Stimulated activated CD8-positive, alpha-beta memory T cell treated with anti-CD3 and anti-CD28 coated beads, Interleukin-4, amount 100 ng/mL, for 4 hours (primary cell): ENCODE measurements at places on chromosomes 6 and 20.

GRCh38 chr6:166683477-166683876 lies 56.4 kb upstream of the RPS6KA2 start:
- no peak for DNase-seq

DNA sequence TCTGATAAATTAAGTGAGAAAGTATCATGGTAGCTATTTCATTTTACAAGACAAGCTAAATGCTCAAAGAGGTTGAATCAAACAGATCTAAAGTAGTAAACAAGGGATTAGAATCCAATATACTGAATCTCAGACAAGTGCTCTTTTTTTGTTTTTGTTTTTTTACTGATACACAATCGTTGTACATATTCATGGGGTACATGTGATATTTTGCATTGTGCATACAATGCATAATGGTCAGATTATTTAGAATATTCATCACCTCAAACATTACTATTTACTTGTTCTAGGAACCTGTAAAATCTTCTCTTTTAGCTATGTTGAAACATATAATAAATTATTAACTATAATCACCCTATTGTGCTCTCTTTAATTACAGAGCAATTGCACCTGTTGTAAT lies 57.0 kb upstream of the HCRTR2 start:
- DNase-seq = no peak

DNA sequence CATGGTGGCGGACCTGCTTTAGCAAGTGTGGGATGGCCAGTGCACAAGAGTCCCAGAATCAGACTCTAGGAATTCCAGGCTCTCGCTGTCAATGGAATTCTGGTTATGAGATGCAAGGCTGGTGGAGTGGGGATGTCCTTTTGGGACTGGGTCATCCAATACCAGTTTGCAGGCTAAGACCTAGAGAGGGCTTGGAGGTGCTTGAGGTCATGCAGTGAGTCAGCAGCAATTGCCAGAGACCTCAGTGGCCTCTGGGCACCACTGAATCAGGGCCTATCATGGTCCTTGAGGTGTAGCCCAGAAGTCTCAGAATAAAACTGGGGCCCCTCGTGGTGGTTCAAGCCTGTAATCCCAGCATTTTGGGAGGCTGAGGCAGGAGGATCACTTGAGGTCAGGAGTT lies 1.4 kb upstream of the SCRT2 start:
- no peak for DNase-seq

- no peak for DNase-seq
Measured at GRCh38 chr6:116210750-116211425, 43.0 kb downstream of the TSPYL4 start.
